Hippocampal formation (tissue), 2 donors: ENCODE measurements at places on chromosomes 5 and 9.

DNA sequence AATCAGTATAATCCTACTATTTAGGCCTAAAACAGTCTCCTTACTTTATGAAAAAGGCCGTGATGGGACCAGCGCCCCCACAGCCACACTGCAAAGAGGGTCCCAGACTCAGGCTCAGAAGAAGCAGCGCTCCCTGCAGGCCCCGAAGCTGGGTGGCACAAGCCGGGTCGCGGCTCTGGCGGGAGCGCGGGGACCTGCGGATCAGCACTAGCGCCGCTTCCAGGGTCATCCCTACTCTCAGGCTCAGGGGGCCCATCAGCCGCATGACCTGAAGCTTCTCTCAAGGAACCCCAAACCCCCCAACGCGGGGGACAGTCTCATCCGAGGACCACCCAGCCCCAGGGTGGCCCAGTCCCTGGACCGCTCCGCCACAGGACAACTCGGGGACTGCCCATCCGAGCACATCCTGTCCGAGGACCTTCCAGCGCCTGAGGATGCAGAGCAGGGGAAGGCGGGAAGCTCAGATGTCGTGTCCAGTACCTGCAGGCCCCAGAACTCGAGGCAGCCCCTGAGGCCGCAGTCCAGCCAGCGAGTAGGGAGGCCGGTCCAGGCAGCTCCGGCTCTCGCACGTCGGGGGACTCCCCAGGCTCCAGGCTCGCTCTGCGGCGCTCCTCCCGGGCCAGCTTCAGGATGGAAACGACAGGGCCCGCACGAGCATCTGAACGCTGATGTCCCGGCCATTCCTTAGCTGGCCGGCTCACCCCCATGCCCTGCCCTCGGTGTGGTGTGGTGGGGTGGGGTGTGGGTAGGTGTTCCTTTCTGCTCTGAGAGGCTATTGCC is 32.4 kb upstream of the CDK20 start:
- no peak for DNase-seq

DNA sequence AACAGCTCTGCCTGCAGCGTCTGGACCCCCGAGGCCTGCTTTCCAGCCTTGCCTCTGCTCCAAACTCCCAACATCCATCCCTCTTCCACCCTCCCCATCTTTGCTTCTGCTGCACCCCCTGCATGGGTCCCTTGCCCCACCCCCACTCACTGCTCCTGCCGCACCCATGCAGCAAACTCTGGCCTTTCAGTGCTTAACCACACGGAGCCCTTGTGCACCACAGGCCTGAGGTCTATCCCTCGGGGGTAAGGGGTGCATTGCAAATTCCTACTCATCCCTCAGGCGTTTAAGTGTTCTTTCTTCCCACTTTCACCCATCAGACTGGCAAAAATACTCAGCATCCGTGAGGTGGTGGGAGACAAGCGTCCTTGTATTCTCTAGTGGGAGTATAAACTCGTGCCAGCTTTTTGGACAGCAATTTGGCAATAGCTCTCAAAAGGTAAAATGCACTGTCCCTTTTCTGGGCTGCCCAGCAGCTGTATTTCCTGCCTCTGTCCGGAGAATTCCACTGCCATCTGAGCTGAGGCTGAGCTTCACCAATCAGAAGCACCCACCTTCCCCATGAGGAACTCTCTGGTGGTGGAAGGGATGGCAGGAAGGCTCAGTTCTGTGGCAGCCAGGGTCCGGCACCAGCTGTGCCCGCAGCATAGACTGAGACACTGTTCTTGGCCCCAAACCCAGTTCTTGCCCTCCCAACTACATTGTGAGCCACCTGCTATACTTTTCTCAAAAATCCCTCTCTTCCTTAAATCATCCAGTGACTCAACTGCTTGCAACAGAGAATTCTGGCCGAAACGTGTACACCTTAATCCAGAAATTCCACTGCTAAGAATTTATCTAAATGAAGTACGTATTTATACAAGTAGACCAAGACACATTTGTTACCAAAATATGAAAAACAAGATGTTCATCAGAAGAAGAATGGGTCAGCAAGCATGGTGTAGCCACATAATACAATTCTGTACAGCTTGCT is 15.0 kb downstream of the PSMB7 start:
- DNase-seq: no peak

GRCh38 chr5:106521701-106522100 is 1149.0 kb downstream of the EFNA5 start:
- peak; percentile 27 for DNase-seq

DNA sequence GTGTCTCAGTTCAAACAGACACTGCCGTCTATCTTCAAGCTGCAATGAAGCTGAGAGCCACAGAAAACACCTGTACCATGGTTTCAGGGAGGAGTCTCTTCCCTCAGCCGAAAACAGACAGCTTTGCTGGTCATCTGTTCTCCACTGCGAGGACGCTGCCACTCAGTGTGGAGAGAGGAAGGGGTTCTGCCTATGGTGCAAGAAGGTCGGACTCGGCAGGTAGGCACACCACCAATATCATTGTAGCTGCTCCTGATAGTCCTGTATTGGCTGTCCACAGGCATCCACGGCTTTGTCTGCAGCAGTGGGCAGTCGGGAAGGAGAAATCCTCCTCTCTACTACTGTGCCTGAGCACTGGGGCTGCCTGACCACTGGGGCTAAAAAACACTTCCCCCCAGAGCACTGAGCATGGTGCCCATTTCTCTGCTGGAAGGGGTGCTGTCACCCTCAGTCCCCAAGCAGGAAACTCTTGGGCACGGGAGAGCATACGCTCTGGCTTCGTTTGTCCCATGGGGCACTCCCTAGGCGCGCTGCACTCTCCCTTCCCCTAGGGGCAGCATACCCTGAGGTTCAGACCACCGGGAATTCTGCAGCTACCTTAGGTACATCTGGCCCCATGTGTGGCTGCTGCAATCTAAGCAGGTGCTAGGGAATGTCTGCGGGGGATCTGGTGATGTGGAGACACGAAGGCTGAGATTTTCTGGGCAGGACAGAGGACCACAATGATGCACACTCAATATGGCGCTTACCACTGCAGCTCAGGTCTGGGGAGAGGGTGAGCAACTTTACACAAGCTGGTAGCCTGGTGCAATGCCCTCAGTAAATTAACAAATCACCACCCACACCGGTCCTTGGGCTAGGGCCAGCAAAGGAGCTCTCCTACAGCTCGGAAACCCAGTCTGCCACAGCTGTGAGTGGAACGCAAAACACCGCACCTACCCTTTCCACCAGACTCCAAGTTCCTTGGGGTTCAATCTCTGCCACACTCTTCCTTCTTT is 880.9 kb upstream of the SEMA6A start:
- DNase-seq: no peak

- no peak for DNase-seq
Measured at GRCh38 chr9:20244271-20244670, 378.0 kb downstream of the MLLT3 start.

- DNase-seq: no peak
Measured at GRCh38 chr9:115939065-115939765, 214.4 kb upstream of the PAPPA start.

DNA sequence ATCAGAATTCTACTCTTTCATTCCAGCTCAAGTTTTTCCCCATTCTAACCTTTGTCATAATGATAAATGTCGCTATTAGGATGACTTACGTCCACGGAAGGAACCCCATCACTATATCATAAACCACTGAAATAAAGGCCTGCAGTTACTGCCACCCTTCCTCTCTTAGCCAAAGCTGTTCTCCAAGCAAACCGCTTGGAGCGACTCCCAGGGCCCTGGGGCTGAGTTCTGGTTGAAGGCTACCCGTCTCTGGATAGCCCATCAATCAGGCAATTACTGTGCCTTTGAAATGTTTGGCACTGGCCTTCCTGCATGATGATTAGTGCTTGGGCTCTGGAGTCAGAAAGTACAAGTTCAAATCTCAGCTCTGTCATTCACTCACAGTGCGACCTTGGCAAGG is 386.0 kb downstream of the SPOCK1 start:
- DNase-seq: no peak

DNA sequence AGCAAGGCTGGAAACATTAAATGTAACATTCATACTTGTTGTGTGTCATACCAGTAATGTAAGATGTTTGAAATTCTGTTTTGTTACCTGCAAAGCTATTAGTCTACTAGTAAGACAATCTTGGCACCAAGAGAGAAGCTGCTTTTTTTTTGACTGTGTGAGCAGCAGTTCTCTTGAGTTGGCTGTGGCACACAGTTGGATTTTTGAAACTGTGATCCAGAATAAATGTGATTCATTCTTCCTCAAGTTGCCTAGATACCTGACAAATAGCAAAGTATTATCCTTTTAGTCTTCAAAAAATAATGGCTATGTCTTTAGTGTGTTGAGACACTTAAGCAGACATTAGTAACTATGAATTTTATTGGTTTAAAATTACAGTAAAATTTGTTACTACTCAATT is 57.2 kb upstream of the HAPLN1 start:
- peak; percentile 2 for DNase-seq

GRCh38 chr9:117747386-117747970 is 43.3 kb downstream of the TLR4 start:
- DNase-seq: no peak

GRCh38 chr5:44246986-44247385 is 142.2 kb downstream of the FGF10 start:
- DNase-seq: no peak

DNA sequence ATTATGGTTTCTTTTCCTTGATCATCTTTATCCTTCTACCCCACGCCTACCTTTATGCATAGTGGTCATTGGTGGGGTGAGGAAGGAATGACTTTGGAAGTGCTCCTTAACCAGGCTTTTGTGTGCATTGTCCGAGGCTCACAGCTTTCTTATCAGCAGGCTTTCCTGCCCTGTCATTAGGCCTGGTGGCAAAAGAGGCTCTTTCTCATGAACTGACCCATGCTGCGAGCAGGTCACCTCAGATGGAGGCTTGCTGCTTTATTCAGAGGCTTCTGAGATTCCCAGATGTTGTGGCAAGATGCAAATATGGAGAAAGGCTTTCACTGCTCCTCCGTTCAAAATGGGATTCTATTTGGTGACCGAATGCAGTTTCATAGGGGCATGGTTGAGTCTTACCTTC is 57.4 kb upstream of the DMRTA1 start:
- no peak for DNase-seq

GRCh38 chr9:88391236-88391635 is 3.0 kb downstream of the SPIN1 start:
- no peak for DNase-seq

DNA sequence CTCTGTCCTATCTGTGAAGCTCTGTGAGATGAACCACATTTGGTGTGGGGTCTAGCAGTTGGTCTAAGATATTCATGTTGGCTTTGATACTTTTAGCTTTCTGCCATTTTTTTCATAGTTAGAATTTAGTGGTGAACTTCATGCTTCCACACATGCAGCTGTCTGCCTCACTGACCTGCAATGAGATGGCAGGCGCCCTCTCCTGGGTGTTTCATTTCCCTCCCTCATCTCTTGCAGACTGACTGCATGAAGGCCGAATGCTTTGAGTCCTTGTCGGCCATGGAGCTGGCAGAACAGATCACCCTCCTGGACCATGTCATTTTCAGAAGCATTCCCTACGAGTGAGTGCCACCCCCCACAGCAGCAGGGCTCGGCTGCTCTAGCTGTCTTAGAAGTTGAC is 26.1 kb upstream of the CKMT2 start:
- no peak for DNase-seq

- DNase-seq: no peak
Measured at GRCh38 chr5:121158451-121158850, 693.2 kb upstream of the FTMT start.

DNA sequence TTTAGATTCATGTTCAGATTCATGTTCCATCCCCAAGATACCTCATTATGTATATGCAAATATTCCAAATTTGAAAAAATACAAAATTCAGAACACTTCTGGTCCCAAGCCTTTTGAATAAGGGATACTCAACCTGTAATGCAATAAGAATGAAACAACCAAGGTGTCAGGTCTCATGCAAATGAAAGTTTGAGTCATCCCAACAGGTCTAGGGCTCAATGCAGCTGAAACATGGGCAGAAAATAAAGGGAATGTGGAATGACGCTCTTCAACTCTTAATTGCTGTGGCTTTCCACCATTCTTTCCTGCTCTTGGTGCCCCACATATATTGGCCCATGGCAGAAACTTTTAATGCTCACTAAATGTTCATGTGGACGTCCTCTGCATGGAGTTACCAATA is 107.3 kb upstream of the DAPK1 start:
- DNase-seq: no peak

DNA sequence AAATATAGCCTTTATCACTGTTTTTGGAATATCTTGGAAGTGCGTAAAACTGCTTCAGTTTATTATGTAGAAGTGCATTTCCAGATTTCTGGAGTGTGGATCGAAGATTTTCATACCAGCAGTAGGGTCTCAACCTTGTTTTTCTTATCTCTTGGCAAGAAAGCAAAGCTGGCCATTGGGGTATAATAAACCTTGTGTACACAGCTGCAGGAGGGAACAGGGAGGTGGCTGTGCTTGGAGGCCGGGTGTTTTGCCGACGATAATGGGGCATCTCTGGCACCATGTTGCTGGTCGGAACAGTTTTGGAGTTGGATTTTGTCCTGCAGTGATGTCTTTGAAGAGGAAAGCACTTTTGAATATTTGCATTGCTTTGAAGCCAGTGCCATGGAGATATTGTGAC is 308.8 kb upstream of the DMRT1 start:
- no peak for DNase-seq

- no peak for DNase-seq
Measured at GRCh38 chr5:82387001-82387818, 109.1 kb upstream of the RPS23 start.

DNA sequence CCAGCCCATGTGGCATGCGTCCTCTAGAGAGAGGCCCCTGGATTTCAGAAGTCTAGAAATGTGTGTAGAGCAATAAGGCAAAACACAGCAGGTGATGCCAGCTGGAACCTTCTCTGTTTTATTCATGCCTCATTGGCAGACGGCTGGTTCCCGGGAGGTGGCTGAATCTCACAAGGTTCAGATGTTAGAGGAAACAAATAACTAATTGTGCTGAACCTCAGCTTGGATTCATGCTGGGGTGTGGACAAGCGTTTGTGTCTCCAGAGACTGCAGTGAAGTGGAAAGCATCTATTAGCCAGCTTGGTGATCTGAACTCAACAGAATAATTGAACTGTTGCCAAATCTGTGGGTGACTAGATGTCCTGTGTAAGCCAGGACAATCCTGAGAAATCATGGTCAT is 131.1 kb upstream of the NR4A3 start:
- peak; percentile 21 for DNase-seq

DNA sequence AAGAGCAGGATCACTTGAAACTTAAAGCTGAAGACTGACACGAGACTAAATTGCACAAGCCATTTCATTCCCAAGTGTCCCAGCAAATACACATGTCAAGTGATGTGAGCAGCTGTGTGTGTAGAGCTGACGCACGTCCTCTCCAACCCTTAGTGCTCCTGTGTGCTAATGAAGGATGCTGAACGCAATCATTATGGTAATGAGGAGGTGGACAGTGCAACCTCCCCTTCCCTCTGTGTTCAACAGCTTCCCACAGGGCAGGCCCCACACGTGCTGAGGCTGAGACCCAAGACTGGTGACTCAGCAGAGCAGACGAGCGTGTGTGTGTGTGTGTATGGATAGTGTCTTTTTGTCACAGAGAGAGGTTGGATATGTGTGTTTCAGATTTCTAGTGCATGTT is 702.1 kb downstream of the SEMA5A start:
- DNase-seq: peak; percentile 46

GRCh38 chr9:109599711-109600110 is 101.6 kb upstream of the PTPN3 start:
- no peak for DNase-seq

- no peak for DNase-seq
Measured at GRCh38 chr5:170691657-170692056, 91.9 kb upstream of the GABRP start.
